ENCODE measurements at places on chromosomes 16 and 17. TPM values are rescaled to one million over a fixed set of nuclear protein-coding genes. Genes with fewer than 3 reads are reported as not detected.

DNA sequence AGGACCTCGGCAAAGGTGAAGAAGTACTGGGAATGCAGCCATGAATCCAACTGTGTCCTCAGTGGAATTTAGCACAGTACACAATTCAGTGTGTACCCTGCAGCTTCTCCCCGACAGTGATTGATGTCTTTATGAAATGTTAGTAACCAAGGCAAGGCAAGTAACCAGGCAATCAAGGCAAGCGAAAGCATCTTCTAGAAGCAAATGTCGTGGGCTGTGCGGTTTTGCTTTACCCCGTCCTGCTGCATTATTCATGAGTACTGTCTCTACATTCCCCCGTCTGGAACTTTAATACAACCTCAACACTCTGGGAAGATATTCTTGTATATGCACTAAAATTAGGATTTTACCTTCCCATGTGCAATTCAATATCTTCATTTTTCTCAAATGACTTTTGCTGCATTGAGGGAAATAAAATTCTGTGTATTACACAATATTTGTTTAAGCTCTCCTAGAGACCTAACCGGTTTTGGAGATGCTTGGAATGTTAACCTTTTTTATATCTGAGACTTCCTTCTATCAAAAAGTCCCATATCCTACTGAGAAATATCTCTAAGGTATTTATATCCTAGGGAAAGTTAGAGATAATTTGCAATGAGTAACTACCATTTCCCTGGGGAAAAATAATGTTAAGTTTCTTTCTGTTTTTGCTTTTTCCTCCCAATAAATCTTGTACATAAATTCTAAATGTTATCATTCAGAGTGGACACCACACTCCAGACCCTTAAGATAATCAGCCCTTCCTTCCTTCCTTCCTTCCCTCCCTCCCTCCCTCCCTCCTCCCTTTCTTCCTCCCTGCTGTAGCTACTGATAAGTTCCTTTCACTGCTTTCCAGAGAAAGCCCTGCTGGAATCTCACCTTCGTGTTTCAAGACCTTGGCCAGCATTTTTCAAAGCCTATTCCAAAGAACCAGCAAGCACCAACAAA is 51.9 kb upstream of the ADORA2B start:
- no peak overlapping the region for H3K4me3 ChIP-seq
- H3K27me3 ChIP-seq = no peaks in the 10 kb centered on the region
- H3K4me1 ChIP-seq = peaks cover 15% of the 10 kb centered on the region
- H3K36me3 ChIP-seq = no peaks in the 10 kb centered on the region
- DNase-seq = no peak

RAB37 gene
- total RNA-seq = 3.2 TPM

GNPTG gene
- 21.6 TPM for total RNA-seq

STH gene
- not detected for total RNA-seq

DNA sequence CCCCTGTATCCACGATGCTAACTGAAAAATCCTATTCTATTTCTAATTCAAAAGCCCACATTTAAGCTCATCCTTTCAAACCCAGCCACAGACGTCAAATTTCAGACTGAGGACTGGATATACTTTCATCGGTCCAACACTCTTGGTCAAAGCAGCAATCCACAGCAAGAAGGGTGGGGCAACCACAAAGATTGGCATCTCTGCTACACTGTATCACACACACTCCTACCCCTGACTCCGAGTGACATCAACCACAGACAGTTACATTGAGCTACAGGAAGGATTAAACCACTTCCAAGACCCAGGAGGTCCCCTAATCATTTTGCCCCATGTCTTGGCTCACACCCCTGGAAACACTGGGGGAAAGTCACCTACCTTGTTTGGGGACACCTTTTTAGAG is 61.3 kb downstream of the GRIN2A start:
- no peak for DNase-seq
- H3K4me1 ChIP-seq = no peaks in the 10 kb centered on the region
- no peak overlapping the region for H3K27ac ChIP-seq

TNP2 gene
- not detected for total RNA-seq
